Type B pancreatic cell (in vitro differentiated cells): ENCODE measurements at places on chromosomes 2 and 18. TPM values are rescaled to one million over a fixed set of nuclear protein-coding genes. Genes with fewer than 3 reads are reported as not detected.

GRCh38 chr2:213189001-213189899 is 37.8 kb upstream of the IKZF2 start:
- no peak for DNase-seq

DNA sequence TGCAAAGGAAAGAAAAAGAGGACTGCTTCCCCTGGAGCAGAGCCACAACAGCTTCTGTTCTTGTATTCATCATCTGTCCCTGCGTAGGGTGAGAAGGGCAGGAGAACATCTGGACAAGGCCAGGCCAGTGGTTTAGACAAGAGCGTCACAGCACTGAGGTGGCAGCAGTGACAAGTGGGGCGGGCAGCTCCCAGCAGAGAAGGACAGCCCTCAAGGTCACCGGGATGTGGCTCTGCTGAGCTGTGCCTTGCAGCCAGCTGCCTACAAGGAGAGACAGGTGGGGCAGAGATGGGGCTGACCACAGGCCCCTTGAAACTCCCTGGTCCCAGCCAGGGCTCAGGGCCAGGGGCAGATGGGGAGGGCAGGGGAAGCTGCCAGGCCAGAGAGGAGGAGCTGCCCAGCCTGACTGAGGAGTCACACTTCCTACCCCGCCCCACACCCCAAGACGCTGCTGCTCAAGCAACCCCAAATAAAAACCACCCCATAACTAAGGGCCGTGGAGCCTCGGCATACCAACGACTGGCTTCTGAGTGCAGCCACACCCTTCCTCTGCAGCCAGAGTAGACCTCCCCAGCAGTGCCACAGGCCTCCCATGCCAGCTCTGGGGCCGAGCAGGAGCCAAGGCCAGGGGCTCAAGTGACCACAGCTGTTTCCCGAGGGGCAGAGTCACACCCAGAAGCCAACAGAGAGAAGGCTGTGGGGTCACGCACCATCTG is 5.4 kb downstream of the RAB11FIP5 start:
- DNase-seq, result no peak

- no peak for DNase-seq
These were observed 1.1 kb upstream of the MAB21L4 start for GRCh38 chr2:240896871-240897692.

DNA sequence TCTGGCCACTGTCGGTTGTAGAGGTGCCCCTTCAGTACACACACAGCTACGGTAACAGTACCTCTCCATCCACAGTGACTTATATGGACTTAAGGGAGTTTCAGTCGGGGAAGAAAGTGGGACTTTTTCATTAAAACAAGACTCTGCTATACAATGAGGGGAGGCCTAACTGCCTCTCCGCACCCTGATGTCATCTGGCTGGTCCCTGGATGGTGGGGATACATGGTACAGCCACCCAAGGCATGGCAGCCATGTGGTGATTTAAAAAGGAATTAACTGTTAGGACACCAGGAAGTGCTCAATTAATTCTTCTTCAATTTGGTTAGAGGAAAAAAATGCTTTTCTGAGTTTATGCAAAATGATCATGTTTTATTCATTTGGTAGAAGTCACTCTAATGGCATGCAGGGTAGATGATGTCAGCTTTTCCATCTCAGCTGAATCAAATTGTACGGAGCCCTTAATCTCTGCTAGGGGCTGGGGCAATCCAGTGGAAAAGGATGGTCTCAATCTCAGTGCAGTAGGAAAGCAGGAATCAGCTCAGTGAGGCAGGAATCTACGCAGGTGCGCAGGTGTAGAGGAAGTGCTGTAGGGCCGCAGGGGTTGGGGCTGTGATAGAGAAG is 243.9 kb downstream of the PRKCE start:
- DNase-seq, result no peak

Gene PAIP2B
- total RNA-seq, result 13.7 and 21.5 TPM in 2 replicates

Gene KLHL29
- total RNA-seq, result 14.6 and 24.1 TPM in 2 replicates

- no peak for DNase-seq
These were observed 36.1 kb downstream of the SLC40A1 start for GRCh38 chr2:189544318-189545042.

DNA sequence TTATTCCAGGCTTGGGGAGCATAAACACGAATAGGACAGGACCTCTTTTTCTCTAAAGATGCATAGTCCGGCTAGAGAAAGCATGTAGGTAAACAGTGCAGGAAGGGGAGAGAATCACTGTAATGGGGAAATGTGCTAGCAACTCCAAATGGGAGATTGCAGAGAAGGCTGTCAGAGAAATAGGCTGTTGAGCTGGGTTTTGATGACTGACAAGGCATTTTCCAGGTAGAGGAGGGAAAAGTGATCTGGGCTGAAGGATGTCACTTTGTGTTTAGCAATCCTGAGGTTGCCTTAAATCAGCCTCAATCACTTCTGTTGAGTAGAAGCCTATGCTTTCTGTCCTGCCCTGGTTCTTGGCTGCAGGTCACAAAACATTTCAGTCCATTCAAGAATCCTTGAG is 242.0 kb upstream of the MEIS1 start:
- DNase-seq, result no peak

DNA sequence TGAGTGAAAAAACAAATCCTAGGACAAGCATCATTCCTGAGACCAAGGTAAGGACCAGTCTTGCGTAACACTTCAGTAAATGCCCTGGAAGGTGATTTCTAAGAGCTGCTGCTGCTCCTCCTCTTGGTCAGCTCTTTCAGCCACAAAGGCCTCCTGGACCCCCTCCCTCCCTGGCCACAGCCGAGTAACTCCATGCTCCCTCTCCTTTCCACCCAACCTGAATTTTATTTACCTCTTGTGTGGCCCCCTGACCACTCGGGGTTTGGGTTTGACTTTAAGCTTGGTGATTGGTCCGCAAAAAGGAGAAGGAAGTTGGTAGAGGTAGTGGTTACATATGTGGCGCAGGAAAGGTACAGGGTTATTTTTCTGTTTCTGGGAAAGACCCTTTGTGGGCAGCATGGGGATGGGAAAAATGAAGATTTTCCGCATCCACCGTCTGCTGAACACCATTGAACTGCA is 9.2 kb downstream of the HTRA2 start:
- DNase-seq, result no peak

GRCh38 chr2:50401772-50402653 is 629.9 kb downstream of the NRXN1 start:
- peak; percentile 68 for DNase-seq

GRCh38 chr2:128770143-128771085 is 451.7 kb upstream of the HS6ST1 start:
- DNase-seq, result peak; percentile 59

DNA sequence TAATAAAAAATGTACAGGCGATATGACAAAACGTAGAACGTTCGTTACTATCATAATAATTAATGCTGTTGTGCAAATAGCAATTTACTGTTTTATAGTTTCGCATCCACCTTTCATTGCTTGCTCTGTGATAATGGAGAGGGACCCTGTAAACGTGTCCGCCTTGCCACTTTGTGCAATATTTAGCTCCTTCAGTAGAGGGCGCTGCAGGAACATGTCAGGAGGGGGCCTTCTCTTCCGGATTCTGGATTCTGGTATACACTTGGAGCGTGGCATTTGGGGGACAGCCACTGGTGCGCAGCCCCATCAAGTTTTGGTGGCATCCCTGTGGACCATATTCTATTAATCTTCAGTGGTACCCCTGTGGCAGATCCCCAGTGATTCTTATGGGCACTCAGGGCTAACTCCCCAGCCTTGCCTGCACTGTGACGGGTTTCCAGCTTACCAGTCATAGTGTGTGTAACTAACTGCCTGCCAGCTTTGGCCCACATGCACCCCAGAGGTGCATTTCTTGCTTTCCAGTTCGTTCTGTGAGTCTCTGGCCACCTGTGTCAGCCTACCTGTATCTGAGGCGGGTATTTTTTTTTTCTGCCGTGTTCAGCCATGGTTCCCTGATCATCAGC is 140.3 kb downstream of the CYRIA start:
- DNase-seq, result no peak

DNA sequence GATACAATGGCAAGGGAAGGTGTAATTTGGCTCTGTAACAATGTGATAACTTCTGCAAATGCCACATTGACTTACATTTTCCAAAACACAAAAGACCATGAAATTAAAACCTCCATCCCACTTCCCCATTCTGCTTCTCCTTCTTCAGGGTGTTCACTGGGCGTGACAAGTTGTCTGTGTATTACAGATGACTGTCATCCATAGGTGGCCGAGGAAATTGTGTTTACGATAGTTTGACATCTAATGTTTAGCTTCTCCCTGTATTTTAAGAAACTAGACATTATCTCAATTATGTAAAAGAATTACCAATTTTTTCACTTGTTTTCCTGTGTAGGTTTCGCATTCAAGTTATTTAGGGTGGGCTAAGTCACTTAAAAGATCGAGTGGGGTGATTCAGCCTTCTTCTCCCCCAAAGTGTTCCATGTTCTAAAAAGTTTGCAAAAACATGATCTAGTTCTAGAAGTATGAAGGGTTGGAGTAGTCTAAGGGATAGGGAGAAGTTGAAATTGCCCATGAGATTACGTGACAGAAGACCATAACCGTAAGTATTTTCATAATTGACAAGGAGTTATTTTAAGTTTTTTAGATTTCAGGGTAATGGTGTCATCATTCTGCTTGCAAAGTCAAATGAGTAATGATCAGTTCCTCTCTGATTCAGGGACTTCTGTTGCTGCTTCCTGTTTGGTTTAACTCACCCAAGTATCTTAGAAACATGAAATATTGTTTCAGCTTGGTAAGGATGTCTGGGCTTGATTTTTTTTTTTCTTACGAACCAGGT is 25.2 kb upstream of the CYTIP start:
- no peak for DNase-seq

DNA sequence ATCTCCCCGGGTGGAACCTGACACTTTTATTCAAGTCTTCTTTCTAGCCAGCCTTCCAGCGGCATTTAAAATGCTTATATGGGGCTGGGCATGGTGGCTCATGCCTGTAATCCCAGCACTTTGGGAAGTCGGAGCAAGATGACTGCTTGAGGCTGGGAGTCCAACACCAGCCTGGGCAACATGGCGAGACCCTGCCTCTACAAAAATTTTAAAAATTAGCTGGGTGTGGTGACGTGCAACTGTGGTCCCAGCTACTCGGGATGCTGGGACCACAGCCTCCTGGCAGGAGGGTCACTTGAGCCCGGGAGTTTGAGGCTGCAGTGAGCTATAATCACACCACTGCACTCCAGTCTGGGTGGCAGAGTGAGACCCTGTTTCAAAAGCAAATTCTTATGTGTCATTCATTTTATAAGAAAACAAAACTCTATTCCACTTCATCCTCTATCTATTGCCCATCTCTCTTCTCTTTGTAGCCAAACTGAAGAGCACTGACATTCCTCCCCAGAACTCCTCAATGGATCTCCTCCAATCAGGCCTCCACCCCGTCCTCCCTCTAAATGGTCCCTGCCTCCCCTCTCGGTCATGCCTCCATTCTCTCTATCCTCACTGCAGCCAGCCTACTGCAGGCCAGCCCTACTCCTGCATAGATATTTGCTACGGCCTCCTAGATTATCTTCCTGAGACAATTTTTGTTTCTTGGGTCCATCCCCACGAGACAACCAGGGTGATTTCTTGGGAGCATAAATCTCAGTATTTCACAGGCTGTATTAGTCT is 18.0 kb upstream of the RHOB start:
- no peak for DNase-seq

Gene C2orf69
- total RNA-seq, result 9.9 and 14.5 TPM in 2 replicates

GRCh38 chr2:33877348-33878016 is 278.4 kb upstream of the FAM98A start:
- DNase-seq, result no peak
